ENCODE measurements at places on chromosomes 4 and X.

GRCh38 chrX:21659320-21659719, 1.2 kb upstream of the KLHL34 start:
- DNase-seq, result no peak

GRCh38 chr4:9923195-9923812, 98.0 kb downstream of the SLC2A9 start:
- no peak for DNase-seq

DNA sequence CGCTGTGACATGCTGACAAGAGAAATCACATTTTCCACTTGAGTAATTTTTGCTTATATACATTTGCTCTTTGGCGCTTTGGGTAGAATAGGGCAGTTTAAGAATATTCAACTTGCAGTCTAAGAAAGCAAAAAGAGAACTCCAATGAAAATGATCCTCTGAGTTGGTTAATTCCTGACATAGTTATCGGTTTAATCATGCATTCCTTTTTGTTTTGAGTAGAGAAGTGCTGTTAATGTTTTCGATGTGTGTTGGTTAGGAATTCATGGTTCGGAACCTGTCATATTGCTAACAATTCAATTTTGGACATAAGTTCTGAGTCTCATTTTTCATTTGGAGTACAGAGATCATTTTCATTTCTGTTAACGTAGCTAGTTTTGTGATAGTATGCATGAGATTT, 700.6 kb upstream of the PITX2 start:
- DNase-seq, result no peak

DNA sequence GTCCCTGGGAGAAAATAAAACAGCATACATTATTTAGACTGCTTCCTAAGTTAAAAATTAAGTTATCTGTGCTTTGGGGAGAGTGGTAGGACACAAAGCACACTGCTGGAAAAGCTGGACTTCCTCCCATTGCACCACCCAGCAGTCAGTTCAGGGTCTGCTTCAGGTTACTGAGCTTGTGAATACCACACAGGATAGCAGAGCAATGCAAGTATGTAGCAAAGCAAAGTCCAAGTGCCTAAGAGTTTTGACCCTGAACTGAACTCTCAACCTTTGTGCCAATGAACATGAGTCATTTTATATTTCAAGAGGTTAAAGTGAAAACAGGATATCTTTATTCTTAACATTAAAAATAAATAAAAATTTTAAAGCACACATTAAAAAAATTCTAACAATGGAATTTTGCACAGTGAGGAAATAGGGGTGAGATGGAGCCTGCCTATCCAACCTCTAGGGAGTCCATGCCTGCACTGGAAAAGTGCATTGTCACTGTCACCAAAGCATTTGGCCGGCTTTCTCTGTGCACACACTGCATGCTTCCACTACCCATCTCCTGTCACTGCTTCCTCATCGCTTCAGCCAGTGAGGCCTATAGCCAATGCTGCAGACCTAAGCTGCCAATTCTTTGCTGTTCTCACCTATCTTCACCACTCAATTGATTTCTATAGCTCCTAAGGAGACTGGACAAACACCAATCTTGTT, 50.9 kb downstream of the ABCG2 start:
- DNase-seq, result no peak

DNA sequence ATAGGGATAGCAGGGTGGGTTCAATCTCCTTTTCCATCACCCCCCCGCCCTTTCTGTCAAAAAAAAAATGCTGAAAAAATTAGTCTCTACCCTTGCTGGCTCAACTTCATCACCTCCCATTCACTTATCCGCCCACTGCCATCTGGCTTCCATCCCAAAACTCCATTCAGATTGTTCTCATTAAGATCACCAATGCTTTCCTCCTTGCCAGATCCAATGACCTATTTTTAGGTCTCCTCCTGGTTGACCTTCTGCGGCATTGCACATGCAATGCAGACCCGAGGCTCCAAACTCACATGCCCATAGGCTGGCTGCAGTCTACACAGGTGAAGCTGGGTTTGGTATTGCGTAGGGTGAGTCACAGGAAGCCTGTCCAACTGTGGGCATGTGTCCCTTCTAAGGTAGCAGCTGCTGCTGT, 21.1 kb upstream of the STIM2 start:
- no peak for DNase-seq

GRCh38 chr4:180832073-180832472, 1411.1 kb upstream of the TENM3 start:
- DNase-seq, result no peak

GRCh38 chr4:174521800-174522182, 497 bp downstream of the HPGD start:
- DNase-seq, result no peak

DNA sequence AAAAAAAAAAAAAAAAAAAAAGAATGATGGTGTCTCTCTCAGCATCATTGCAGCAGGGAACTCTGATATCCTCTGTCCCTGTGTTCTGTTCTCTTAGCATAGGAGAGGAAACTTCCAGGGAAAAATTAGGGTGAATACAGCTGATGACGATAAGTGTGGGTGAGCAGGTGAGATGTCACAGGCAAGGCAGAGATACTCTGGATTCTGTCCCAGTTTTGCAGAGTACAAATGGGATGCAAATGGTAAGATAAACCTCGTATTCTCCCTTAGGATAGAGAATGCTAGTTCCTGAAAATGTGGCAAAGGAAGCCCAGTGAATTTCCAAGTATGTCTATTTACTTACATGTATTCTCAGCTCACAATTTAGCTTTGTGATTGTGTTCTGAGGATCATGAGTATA, 671.6 kb upstream of the BOD1L1 start:
- DNase-seq, result no peak

- DNase-seq, result no peak
Measured at GRCh38 chr4:39597695-39598381, 40.8 kb downstream of the SMIM14 start.

- DNase-seq, result no peak
Measured at GRCh38 chr4:74483226-74483911, 38.4 kb downstream of the AREG start.

DNA sequence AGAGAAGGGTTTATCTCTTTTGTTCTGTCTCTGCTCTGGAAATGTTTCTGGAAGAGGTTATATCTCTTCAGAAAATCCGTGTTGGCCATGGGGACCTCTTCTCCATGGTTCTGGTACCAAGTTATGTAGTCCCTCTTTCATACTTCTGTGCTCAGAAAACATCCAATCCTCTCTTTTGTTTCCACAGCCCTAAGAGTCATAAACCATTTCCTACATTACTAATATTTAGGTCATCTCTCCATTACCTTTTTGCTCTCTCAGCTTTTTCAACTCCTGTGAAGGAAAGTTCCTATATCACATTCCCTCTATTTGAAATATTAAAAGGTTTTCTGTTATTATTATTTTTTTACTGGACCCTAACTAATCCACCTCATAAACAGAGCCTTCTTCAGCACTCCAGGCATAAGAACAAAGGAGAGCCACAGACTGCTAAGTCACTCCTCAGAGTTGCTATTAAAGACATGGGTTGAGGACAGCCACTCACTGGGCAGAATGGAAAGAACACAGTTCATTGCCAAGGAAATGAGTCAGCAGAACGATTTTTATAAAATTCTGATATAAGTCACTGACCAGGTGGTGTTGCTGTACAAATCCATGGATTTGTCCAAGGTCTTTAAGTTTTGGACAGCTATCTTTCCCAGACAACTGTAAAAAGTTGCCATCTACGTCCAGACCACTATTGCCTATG, 122.4 kb upstream of the NPY2R start:
- DNase-seq, result no peak

DNA sequence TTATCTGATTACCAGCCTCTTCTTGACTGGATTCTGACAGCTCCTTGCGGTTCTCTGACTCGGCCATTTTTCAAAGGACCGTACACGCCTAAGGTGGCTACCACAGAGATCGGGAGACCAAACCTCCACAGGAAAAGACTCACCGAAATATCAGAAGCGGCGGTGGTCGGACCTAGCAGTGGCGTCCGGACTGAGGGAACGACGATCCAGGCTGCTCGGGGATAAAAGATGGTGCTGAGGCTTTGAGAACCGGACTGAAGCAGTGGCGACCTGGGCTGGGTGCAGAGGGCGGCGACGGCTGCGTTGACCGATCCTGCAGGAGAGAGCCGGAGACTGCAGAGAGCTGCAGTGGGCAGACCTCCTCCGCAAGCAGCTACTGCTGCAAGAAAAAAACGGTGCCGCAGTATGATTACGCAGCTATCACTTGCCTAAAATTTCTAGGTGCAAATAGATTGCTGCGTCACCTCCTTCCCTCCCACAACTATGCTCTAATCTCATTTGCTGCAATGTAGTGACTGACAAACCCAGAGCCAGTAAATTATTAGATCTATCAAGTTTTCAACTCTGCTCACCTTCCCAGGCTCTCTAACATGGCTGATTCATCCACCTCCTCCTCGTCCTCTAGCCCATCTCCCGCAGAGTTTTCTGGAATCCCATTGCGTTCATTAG, at the start of gene NAP1L2:
NAP1L2 (minus strand) TSS at position 426 of the 669 bp plus-strand sequence; CDS start at position 67, 359 bp downstream.
- no peak for DNase-seq

- no peak for DNase-seq
Measured at GRCh38 chr4:21769404-21770147, 179.0 kb downstream of the KCNIP4 start.

GRCh38 chr4:160194716-160195115, 1091.8 kb downstream of the RAPGEF2 start:
- DNase-seq, result no peak

GRCh38 chr4:87118826-87119225, 101.6 kb downstream of the KLHL8 start:
- no peak for DNase-seq

DNA sequence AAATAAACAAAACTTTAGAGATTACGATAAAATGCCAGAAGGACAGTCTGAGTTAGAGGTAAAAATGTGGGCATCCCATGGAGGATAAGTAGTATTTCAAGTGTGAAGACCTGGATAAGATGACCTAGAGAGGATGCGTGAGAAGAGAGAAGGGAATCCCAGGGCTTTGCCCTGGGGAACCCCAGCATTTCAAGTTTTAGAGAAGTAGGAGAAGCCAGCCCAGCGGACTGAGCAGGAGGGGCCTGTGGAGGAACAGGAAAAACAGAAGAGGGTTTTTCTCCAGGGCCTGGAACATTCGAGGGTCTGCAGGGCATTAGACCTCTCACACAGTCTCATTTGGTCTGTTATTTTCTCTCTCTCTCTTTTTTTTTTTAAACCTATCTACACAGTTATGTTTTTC, 2.9 kb upstream of the CFP start:
- no peak for DNase-seq

- DNase-seq, result no peak
Measured at GRCh38 chrX:86210772-86211171, 62.5 kb downstream of the DACH2 start.

DNA sequence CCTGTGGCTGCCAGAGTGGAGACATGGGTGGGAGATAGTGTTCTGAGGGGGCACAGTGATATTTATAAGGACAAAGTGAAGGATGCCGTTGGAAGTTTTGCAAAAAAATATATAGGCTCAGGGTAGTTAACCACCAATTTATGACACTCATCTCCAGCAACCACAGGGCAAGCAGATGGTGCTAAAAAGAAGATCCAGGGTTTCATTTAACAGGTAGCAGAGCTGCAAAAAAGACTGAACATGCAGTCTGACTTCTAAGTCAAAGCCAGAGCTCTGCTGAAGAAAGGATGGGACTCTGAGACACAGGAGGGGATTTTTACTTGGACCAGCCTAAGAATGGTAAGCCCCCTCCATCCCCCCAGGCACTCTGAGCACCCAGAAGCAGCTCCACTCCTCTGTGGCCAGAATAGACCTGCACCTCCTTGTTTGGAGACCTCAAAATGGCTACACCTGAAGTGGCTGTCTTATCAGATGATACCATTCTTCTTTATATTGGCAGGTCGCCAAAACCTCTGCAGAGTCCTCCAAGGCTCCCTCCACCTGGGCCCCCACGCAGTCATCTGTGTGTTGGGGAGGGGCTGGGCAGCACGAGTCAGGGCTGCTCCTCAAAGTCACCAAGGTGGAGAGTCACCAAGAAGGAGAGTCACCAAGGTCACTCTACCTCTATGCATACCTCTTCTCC, 161.4 kb upstream of the FAM9B start:
- no peak for DNase-seq

DNA sequence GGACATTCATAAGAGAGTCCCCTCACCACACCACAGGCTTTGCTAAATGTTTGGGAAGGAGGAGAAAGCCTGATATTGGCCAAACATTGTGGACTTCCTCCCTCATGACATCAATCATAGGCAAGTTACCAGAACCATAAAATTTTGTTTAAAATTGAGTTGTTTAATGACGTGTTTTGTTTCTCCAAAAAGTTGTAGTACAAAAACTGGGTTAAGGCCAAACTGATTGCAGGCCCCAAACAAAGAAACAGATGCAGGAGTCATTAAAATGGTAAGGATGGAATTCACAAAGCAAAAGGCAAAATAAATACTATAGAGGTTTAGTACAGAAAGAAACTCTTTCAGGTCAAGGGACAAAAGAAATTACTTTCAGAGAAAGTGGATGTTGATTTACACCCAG, 3.9 kb upstream of the ODAM start:
- DNase-seq, result no peak

- DNase-seq, result no peak
Measured at GRCh38 chrX:150034788-150035187, 96.5 kb upstream of the EOLA2 start.

- DNase-seq, result no peak
Measured at GRCh38 chr4:185202984-185203485, 765 bp downstream of the CFAP97 start.

DNA sequence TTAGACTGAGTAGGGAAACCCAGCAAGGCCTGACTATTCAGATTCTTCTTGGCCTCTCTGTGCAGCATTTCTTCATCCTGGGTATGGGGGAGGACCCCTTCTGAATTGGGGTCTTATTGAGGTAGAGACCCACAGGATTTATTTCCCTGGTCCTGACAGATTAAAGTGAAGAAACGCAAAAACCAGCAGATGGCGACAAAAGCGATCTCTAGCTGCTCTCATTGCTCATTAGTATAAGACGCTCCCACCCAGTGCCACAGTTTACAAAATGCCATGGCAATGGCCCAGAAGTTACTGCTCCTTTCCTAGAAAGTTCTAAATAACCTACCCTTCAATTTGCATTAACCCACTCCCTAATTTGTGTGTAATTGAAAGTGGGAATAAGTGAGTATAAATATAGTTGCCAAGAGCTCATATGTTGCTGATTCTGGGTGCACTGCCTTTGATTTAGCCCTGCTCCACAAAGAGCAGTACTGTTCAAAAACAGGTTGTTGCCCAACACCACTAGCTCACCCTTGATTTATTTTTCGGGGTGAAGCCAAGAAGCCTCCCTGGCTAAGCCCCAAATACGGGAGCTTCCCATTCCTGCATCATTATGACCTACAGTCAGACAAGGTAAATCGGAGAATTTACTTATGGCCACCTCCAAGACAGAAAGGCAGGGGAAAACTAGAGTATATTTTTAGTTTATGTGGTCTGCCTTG, 3.7 kb upstream of the BEX4 start:
- no peak for DNase-seq

DNA sequence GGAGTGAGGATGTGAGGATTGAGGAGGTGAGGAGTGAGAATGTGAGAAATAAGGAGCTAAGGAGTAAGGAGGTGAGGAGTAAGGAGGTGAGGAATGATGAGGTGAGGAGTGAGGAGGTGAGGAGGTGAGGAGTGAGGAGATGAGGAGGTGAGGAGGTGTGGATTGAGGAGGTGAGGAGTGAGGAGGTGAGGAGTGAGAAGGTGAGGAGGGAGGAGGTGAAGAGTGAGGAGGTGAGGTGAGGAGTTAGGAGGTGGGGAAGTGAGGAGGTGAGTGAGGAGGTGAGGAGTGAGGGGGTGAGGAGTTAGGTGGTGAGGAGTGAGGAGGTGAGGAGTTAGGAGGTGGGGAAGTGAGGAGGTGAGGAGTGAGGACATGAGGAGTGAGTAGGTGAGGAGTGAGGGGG, 74.8 kb upstream of the MXD4 start:
- no peak for DNase-seq

GRCh38 chrX:74656079-74656745, 41.8 kb upstream of the RLIM start:
- no peak for DNase-seq

GRCh38 chrX:1533058-1533457, 3.9 kb downstream of the P2RY8 start:
- DNase-seq, result no peak
